ENCODE measurements at places on chromosomes 3 and 15.

- DNase-seq, result no peak
These were observed 117.3 kb upstream of the NEO1 start for GRCh38 chr15:72934921-72935320.

GRCh38 chr3:50217681-50218080 lies 12.6 kb downstream of the SLC38A3 start:
- no peak for DNase-seq

DNA sequence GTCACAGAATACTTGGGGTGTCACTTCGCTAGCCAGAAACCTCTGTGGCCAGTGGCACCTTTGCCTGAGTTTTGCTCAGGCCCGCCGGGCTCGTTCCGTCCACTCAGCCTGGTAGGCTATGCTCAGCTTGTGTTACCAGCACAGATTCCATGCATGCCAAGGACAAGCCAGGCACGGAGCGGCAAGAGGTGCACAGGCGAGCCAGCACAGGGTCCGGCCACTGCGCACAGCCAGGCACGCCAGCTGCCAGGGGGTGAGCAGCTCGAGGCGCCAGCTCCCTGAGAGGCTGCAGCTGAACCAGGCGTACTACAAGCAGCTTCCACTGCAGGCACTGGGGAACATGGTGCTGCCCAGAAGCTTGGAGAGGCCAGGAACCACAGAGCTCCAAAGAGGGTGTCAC lies 14.7 kb downstream of the PCYT1A start:
- DNase-seq, result no peak

DNA sequence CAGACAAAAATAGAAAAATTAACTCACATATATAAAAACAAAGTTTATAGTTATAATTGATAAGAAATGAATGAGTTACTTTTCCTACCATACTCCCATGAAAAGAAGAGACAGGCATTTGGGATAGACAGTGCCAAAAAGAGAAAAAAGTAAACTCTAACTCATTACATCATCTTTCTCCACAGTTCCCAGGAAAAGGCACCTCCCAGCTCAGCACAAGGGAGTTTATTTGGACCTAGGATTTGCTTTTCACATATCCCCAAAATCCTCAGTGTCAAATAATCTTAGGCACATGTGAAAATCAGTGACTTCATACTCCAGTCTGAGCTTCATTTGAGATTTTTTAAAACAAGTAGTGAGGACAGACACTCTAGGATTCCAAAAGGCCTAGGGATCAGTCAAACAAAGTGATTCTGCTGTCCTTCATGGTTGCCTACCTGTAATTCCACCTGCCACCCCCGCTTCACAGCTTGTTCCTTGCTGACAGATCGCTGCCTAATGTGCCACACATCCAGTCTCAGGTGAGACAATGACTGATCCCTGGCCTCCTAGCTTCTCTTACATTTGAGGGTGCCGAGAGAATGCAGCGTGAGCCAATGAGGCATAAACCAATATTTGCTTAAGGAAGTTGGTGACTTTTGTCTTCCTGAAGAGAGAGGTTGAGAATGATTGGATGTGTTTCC lies 573.7 kb downstream of the TBL1XR1 start:
- no peak for DNase-seq

GRCh38 chr3:51605938-51606337 lies 65.1 kb upstream of the TEX264 start:
- no peak for DNase-seq

DNA sequence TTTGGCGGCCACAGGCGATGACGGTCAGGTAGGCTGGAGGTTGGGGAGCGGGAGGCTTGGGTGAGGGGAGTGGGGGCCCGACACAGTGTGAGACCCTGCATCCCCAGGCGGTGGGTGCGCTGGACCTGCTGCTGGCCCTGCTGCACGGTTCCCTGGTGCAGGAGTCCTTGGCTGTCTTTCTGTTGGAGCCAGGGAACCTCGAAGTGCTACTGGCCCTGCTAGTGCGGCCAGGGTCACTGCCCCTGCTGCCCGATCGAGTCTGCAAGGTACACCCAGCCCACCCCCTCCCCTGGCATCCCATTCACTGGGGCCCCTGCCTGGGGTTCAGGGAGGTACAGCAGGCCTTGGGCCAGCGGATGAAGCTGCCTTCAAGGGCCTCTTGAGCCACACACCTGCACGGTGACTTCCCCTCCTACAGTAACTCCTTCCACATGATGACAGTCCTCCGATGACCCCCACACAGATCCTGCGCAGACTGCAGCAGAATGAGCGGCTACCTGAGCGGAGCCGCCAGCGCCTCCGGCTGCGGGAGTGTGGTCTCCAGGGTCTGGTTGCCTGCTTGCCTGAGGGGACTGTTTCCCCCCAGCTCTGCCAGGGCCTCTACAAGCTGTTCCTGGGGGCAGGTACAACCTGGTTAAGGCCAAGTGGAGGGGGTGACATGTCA lies 19.5 kb downstream of the NBEAL2 start:
- DNase-seq, result no peak

GRCh38 chr15:94352636-94353487 lies 121.5 kb downstream of the MCTP2 start:
- DNase-seq, result no peak

DNA sequence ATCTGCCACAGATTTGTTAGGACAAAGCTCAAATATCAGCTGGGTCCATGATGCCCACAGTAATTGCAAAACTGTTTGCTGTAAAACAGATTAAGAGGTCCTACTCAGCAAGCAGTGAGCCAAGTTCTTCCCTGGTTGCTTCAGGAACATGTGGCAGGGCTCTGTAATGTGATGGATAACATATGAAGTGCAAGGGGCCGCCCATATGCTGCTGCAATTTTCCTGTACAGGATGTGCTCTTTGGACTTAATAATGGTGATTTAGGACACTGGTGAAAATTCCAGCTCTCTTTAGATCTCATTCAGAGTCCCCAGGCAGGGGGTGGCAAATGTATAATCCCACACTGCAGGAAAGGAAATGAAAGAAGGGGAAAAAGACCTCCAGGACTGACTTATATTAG lies 289.4 kb downstream of the LSAMP start:
- DNase-seq, result no peak
